Germinal center (tissue), 1 donor: ENCODE measurements at places on chromosomes 6 and 20.

DNA sequence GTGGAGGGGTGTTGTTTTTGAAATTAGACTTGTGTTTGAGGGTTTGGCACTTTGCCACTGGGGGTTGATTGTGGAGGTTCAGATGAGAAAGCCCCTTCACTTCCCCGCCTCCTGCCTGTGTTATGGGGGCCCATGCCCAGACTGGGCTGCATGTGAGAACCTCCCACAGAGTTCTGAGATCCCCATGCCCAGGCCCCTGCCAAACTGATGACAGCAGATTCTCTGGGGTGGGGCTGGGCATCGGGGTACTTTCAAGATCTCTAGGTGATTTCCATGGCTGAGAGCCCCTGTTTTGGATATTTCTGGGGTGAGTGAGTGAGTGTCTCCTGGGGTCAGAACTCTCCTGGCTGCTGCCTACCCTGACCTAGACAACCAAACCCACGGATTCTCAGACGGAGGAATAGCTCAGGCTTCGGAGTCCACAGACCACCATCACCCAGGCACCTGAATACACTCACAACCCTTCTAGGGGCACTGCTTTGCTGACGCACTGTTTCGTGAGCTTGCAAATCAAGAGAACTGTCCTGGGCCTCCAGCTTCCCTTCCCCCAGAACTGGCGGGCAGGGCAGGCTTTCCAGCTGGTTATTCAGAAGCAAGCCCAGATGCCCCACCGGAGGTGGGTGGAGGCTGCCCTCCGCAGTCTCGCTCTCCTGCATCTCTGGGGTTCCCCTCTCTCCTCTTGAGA lies 6.3 kb downstream of the BCAS1 start:
- no peak for DNase-seq

DNA sequence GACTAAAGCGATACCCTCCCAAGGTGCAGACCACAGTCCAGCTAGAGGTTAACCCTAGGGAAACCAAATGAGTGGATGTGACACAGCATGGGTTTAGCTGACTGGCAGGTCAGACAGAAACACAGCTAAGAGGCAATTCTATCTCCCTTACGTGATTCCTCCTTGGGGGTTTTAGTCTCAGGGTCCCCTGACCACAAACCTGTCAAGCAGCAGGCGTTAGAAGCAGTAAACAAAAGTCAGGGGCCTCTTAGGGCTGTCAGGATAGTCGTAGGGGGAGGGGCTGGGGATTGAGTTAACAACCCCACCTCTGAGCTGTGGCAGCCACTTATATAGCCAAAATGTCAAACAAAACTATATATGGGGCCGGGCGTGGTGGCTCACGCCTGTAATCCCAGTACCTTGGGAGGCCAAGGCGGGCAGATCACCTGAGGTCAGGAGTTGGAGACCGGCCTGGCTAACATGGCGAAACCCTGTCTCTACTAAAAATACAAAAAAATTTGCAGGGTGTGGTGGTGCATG lies 13.6 kb downstream of the KCNK5 start:
- no peak for DNase-seq

GRCh38 chr20:30484009-30484748 lies 773.3 kb upstream of the DEFB115 start:
- DNase-seq = no peak

DNA sequence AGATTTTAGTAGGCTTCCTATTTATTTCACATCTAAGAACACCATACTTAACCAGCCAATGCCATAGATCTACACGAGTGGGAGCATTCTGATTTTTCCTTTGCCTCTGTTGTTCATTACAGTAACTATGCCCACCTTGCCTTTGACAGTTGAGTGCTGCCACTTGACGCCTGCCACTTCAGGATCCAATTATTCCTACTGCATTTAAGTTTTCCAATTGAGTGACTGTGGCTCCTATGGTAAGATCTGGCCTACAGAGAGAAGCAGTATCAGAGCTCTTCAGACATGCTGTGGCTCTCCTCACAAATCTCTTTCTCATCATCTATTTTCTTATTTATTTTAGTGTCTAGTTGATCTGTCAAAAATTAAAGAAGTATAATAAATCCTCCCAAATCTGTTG lies 403.0 kb upstream of the SPTLC3 start:
- no peak for DNase-seq
